Stimulated activated CD4-positive, alpha-beta T cell treated with anti-CD3 and anti-CD28 coated beads, Interleukin-12 subunit alpha, Interleukin-12 subunit beta, amount 100 ng/mL, for 24 hours (primary cell): ENCODE measurements at places on chromosomes 6 and 20.
A peak's percentile ranks its signal among the peaks of the same experiment; 100 is the strongest.

DNA sequence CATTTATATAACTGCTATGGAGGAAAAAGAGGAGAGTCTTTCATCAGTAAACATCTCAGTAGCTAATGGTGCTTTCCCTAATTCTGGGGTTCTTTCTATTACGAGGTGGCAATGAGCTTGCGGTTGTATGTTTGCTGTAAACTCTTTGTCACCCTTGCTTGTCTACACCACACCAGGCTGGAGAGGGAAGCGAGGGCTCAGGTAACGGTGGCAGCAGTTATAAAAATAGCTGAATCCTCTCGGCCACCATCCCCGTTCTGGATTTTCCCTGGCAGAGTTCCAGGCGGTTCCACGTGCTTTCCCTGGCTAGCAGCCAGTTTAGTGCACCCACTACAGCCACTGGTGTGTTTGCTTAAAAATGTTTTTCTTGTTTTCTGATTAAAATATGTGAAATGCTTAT lies 39.0 kb downstream of the MAS1 start:
- DNase-seq: peak; percentile 44

DNA sequence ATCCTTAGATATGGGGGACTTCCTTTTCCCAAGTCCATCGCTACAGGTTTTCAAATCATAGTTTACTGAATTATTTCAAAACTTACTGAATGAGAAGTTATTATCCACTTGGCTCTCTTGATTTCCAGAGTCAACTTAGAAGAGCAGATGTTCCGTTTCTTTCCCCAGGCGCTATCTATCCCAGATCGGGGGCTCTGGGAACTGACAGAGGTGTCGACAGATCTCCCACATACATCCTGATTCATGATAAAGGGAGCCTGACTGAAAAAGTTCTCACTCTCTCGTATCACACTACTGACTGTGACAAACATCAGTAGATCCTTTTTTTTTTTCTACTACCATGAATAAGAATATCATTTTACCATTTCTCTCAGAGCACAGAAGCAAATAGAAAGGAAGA lies 654.8 kb downstream of the RNF144B start:
- DNase-seq: no peak

DNA sequence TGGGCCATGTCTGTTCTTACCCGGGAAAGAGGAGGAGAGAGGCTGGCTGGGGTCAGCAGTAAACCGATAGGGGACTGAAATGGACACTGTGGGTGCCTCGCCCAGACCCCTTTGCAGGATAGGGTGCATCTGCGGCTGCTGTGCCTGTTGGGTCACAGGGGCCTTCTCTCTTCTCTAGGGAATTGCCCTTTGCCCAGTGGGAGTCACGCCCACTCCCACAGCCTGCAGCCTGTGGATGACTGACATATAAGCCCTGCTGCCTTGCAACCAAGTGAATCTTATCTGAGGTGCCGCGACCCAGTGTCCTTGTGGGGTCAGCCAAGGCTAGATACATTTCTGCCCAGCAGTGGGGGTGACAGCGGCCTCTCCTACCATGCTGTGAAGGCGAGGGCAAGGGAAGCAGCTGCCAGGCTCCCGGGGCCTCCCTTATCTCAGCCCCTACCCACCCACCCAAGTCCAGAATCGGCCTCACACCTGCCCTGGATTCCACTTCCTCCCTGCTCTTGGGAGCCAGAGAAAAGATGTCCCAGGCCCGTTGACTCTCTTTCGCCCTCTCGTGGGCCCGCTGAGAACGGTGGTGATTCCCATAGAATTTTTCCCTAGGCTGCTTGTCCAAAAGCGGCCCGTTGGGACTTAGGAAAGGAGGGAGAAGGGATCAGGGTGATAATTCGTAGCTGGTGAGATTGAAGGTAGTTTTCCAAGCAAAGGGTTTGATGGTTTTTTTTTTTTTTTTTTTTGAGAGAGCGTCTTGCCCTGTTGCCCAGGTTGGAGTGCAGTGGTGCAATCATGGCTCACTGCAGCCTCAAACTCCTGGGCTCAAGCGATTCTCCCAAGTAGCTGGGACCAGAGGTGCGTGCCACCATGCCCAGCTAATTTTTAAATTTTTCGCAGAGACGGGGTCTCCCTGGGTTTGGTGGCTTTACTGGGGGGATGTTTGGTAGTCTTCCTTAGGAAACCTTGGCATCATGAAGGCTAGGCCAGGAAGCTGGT lies 76.4 kb upstream of the RNF24 start:
- DNase-seq: peak; percentile 42

GRCh38 chr20:2122936-2123335 lies 21.3 kb downstream of the STK35 start:
- DNase-seq: no peak

- no peak for DNase-seq
Observed at GRCh38 chr20:15759594-15759993, 813.7 kb downstream of the KIF16B start.

DNA sequence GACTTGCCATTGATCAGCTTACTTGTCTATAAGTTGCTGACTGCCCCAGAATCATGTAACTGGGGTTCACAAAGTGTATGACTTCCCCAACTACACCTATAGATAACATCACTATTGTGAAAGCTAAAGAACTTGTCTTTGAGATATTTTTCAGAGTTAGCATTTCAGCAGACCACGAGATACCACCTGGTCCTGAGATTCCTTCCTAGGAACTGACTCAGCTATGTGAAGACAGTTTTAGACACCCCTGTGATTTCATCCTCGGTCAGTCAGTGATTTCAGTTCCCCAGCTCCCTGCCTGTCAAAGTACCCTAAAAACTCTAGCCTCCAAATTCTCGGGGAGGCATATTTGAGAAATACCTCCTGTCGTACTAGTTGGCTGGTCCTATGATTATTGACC lies 62.4 kb downstream of the TXNDC5 start:
- no peak for DNase-seq

- DNase-seq: no peak
Observed at GRCh38 chr6:161598896-161599295, 325.0 kb upstream of the AGPAT4 start.

- DNase-seq: no peak
Observed at GRCh38 chr20:18496042-18496441, 983 bp downstream of the RBBP9 start.

GRCh38 chr6:100173211-100173610 lies 179.2 kb upstream of the MCHR2 start:
- no peak for DNase-seq

GRCh38 chr6:47032974-47033765 lies 9.0 kb downstream of the ADGRF1 start:
- DNase-seq: no peak

DNA sequence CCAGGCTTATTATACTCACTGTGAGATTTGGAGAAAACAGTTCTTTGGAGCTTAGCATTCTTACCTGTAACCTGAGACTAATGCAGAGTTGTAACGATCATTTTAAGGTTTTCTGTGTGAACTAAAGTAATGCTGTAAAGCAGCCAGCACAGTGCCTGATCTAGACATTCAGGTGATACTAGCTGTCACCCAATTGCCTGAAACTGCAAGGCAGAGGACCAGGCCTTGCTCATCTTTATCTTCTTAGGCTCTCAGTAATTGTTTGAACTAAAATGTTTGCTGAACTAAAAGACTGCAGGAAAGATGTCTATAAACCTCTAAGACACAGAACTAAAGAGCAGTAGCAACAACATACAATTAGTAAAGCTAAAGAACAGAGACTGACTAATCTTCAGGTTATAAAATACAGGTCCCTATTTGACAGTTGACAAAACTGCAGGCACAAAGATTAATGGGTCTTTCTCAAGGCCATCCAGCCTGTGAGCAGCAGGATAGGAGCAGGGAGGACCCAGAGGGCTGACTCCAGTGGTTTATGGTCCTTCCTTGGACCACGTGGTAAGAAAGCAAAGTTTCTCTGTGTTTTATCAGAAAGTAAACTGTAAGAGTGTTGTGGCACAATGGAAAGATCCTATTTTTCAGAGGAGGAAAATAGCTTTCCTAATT lies 31.4 kb downstream of the SMLR1 start:
- no peak for DNase-seq

- no peak for DNase-seq
Observed at GRCh38 chr6:147341486-147341885, 137.3 kb downstream of the STXBP5 start.

- DNase-seq: no peak
Observed at GRCh38 chr6:44472250-44472945, 84.9 kb downstream of the CDC5L start.

DNA sequence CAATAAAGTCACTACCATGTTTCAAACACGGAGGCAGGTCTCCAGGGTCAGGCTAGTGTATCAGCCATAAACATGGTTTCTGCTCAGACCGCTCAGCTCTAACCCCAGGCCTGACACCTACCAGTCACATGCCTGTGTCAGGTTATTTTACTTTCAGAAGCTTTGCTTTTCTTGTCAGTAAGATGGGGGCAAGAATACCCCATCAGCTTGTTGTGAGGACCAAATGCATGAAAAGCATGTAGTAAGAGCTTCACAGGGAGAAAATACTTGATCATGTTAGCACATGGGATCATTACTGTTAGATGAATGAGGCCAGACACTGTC lies 65.2 kb upstream of the PIM1 start:
- no peak for DNase-seq

GRCh38 chr6:32852844-32853540 lies 512 bp downstream of the TAP1 start:
- no peak for DNase-seq

GRCh38 chr6:53433261-53433950 lies 84.7 kb upstream of the ELOVL5 start:
- no peak for DNase-seq

GRCh38 chr6:64860203-64860602 lies 846.8 kb downstream of the EYS start:
- DNase-seq: no peak

- no peak for DNase-seq
Observed at GRCh38 chr6:21022343-21023107, 488.3 kb downstream of the CDKAL1 start.

- no peak for DNase-seq
Observed at GRCh38 chr6:167580619-167580911, 246.1 kb upstream of the AFDN start.

GRCh38 chr6:29617782-29618554 lies 15.0 kb downstream of the GABBR1 start:
- no peak for DNase-seq

- DNase-seq: no peak
Observed at GRCh38 chr6:32088487-32089049, 20.6 kb downstream of the TNXB start.

DNA sequence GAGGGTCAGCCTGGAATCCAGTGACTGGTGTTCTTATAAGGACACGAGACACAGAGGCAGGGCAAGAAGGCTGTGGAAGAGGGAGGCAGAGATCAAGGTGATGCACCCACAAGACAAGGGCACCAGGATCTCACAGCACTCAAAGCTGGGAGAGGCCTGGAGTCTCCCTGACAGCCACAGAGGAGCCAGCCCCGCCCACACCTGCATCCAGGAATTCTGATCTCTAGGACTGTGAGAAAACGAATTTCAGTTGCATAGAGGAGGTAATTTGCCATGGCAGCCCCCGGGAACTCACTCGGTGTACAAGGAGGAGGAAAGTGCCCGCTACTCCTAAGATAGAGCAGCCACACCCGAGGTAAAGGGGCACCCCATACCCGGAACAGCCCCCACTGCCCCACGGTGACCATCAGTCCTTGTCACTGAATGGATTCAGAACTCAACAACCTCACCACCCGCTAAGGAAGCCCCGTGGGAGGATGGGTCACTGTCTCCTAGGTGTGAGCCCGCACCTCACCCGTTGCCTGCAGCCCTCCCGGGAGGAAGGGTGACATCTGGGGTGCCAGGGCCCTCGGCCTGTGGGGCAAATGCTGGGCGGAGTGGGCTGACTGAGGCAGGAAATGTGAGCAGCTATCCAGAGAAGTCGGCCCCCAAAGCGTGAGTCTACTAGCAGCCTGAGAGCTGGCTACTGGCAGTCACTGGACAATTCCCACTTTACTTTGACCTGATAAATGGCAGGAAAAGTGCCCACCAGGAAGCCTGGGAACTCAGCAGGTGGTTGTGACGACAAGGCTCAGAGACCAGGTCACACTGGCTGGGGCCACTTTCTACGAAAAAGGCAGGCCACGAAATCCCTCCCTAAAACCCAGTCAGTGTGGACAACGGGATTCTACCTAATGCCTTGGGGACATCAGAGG lies 22.4 kb downstream of the DLL1 start:
- DNase-seq: no peak

DNA sequence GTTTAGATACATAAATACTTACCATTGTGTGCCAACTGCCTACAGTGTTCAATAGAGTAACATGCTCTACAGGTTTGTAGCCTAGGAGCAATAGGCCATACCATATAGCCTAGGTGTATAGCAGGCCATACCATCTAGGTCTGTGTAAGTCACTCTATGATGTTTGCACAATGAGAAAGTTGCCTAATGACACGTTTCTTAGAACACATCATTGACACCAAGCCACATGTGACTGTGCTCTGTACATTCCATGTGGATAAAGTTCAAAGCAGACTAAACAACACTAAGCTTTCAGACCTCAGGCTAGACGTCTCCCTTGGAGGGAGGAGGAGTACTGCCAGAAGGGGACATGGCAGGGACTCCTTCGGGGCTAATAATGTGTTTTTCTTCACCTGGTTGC lies 93.6 kb downstream of the KIF16B start:
- no peak for DNase-seq

GRCh38 chr6:90435207-90435899 lies 138.7 kb upstream of the BACH2 start:
- no peak for DNase-seq

DNA sequence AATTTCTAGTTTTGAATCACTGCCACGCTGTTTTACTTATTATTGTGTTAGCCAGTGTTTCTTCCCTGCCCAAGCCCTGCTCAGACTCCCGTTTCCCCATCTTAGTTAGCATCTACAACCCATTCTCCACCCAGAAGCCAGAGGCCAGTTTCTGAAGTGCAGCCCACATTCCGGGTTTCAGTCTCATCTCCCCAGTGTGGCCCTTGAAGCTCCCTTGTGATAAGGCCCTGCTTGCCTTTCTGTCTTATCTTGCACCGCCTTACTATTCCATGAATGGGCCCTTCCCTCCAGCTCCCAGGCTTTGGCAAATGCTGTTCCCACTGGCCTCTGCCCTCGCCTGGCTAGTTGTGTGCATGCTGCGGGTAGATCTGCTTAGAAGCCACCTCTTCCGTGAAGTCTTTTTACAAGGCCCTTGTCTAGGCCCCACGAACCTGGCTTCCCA lies 41.1 kb downstream of the TOX2 start:
- DNase-seq: no peak

- DNase-seq: no peak
Observed at GRCh38 chr6:164066766-164067165, 652.2 kb downstream of the QKI start.

GRCh38 chr6:133240511-133241085 lies 559 bp upstream of the EYA4 start:
- no peak for DNase-seq

DNA sequence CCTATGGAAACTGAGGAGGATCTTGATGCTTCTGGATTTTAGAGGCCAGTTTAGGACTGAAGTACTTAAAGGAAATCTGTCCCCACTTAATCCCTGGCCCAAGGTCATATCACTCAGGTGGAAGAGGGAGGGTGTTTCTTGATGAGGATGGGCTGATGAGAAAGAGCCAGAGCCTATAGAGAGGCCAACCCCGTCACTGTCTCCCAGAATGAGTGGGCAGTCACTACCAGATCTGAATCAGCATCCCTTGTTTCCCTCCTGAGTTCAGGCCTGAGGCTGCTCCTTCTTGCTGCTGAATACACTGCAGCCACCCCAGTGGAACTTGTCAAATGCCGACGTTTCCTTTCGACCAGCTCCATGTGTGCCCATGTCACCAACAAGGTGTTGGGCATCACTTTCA lies 14.8 kb downstream of the ARMC12 start:
- no peak for DNase-seq
